NCI-H69 (cell line): ENCODE measurements at places on chromosomes 3 and 15.

GRCh38 chr3:184236033-184236410 lies 6.6 kb downstream of the VWA5B2 start:
- no peak for DNase-seq

- no peak for DNase-seq
Measured at GRCh38 chr15:70558406-70559264, 204.7 kb downstream of the UACA start.

DNA sequence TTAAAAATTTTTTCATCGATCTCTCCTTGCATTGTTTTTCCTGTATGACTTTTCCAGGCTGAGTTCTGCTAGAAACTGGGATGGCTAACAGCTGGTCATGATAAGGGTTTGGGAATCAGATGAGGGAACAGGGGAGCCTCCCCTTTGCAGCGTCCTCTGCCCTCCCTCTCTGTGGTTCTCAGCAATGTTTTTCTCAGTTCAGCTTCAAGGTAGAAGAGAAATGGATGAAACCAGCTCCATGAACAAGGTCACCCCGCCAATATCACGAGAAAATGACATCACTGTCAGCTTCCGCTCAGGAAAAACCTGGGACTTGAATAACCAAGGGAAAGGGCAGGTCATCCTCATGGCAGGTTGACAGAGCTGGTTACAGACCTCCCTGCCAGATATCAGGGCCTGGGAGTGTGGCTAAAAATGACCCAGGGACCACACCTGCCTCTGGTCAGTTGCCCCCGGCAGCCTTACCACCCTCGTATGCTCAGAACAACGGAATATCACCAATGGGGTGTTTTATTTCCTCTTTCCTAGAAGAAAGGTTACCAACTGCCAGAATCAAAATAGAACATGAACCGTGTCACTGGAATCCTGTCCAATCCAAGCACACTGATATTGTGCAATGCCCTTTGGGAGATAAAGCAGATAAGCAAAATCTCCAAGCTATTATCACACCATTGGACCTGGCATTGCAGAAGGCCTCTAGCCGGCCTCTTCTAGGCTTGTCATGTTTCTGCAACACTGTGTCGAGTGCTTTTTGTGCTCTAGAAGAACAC lies 26.1 kb downstream of the LSM3 start:
- DNase-seq: no peak

DNA sequence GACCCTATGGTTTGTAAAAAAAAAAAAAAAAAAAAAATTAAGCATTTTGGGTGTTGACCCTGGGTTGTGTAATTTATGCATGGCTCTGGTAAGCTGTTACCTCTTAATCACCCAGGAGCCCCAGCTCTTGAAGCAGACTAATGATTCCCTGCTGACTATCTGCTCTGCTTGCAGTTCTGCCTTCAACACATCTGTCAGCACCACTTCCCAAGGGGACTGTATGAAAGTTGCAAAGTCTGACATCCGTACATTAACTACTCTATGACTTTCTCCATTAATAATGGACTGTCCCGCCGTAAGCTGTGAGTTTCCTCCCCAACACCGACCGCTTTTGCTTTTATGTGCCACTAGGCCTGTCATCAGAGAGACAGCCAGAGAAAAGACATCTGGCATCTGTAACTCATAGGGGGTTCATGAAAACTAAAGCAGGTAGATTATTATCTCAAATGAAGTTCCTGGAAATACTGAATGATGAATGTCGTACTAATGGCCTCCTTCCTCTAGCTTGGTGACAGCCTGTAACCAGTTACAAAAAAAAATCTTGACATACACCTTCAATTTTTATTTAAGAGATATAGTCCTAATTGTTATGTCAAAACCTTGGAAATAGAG lies 271.5 kb downstream of the IL5RA start:
- DNase-seq: peak; percentile 15

DNA sequence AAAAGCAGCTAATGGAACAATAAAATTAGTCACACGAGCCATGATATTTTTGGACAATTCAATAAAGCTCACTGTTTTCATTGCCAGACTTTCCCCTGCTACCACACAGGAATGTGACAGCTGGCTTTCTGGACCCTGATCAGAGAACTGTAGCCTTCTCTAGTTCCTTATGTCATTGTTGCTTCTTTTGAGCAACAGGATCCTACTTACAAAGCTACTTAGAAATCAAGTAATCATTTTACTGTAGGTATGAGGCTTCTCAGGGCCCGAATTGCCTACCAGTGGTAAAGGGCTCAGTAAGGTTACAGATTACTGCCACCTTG lies 94.3 kb upstream of the AADACL2 start:
- DNase-seq: no peak

- DNase-seq: no peak
Measured at GRCh38 chr3:141408596-141408995, 40.3 kb downstream of the ZBTB38 start.

DNA sequence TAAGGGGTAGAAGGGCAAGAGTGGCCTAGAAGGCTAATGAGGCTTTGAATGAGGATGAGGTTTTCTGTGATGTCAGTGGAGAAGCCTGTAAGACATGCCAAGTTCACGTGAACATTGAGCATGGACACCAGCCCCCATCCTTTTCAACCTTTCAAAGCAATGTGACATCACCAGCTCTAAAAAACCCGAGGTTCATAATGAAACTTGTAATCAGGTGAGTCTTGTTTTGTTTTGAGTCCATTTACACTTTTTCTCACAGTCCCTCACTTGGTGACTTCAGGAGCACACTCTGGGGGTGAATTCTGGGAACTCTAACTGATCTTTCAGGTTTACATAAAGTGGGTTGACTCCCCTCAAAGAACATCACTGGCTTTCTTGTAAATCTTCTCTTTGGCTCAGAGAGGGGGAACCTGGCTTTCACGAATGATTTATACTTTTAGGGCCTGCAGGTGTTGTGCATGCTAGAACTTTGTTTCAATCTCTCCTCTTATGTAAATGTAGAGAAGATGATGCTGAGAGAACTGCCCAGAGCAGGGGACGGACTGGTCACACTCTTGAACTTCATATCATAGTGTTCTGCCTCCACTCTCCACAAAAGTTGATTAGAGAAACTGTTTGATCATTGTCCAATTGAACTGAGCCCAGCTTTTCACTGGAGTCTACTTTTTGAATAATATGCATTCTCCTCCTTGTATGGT lies 224.7 kb upstream of the SATB1 start:
- no peak for DNase-seq

GRCh38 chr3:32947789-32948238 lies 3.6 kb upstream of the CCR4 start:
- DNase-seq: peak; percentile 86

- no peak for DNase-seq
Measured at GRCh38 chr15:95106801-95107200, 875.4 kb downstream of the MCTP2 start.

- peak; percentile 71 for DNase-seq
Measured at GRCh38 chr15:92797168-92798052, 102.7 kb upstream of the CHD2 start.

DNA sequence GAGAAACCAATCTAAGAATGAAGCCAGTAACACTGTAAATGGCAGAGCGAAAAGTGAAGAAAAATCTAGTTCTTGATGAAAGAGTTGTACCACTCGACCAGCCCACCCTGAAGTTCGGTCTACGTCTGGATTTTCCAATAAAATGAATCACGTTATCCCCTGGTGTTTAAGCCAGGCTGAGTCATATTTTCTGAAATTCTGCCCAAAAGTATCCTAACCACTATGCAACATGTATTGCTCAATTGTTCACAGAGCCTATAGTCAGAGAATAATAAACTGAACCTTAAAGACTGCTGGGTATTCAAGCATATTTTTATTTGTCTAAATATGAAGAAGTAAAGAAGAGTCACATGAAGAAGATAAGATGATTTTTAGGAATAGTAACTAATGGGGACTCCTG lies 245.7 kb downstream of the FGF12 start:
- DNase-seq: no peak

DNA sequence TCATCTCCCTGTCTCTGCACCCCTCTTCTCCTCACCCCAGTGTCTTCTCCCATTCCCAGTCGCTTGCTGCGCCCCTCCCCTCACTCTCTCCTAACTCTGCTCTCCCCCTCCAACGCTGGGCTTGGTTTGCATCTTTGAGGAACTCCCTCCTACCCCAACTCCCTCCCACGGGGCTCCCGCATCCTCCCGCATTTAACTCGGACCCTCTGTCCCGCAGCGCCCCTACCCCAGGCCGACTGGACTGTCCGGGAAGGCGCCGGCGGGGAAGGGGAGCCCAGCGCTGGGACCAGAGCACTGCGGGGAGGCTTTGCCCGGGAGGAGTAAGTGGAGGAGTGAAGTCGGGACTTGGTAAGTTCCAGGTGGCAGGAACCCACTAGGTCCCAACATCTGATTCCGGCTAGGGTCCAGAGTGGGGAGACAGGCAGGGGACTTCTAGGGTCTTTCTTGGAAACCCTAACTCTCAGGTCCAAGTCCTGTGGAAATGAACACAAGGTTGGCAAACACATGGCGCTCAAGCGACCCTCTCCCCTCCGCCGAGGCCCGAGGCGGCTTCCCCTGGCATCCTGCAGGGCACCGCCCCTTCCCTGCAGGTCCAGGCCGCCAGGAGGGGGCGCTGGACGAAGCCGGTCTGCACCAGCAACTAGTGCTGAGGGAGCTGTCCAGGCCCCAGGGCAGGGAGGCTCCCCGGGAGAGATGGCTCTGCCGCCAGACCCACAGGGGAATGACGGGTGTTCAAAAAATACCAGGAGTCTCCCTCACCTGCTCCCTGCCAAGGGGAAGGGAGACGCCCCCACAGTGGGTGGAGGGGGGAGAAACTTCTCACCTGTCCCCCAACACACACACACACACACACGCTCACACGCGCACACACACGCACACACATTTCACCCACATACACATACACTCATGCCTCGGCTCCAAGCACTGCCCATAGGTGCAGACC lies 53.2 kb downstream of the LHFPL4 start:
- peak; percentile 71 for DNase-seq

DNA sequence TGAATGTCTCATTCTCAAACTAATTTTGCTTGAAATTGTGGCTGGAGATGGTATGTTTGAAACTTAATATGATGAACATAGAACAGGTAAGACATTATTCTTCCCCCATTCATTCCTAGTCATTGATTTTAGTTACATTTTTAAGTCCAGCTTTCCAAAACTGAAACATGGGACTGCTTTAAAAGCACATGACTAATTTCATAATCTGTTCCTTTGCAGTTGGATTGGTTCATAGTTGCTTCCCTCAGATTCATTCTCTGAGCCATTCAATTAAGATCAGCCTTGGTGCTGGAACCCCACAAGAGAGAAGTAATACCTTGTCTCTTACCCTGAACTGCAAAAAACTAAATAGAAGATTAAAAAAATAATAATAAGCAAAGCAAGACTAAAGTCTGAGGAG lies 87.5 kb upstream of the TGFBR2 start:
- DNase-seq: no peak

GRCh38 chr3:157067114-157067513 lies 92.8 kb downstream of the CCNL1 start:
- DNase-seq: no peak

DNA sequence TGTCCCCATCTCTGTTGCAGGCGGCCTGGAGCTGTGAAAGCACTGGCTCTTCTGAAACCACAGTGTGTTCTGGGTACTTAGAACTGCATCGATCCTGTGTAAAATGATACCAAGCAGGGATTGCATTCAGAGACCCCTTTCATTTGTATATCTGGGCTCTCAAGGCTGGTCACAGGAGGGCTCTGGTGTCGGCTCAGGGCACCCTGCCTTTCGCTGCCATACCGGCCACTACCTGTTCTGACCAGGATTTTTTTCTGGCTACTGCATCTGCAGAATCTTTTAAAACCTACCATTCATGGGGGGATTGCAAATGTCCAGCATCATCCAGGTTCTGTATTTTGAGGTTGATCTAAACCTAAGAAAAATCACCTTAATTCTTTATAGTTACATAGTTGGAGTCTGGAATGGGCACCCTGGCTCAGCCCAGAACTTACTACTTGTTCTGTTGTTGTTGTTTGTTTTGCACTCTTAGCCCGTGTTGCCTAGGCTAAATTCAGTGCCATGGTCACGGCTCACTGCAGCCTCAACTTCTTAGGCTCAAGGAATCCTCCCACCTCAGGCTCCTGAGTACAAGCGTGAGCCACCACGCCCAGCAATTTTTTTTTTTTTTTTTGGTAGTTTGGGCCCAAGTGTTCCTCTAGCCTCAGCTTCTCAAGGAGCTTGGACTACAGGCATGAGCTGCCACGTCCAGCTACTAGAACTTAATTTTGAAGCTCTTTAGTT lies 52.7 kb downstream of the TRIM71 start:
- DNase-seq: no peak

DNA sequence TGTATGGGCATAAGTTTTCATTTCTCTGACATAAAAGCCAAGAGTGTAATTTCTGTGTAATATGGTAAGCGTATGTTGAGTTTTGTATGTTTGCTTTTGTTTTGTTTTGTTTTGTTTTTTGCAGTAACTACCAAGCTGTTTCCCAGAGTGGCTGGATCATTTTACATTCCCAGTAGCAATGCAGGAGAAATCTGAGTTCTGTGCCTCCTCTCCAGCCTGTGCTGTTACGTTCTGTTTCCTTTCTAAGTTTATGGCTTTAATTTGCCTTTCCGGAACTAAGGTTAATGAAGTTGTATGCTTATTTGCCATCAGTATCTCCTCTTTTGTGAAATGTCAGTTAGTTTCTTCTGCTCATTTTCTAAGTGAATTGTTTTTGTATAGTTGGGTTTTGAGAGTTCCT lies 307.8 kb downstream of the GABRG3 start:
- peak; percentile 8 for DNase-seq

- DNase-seq: no peak
Measured at GRCh38 chr15:88382482-88382983, 84.7 kb downstream of the MRPL46 start.

DNA sequence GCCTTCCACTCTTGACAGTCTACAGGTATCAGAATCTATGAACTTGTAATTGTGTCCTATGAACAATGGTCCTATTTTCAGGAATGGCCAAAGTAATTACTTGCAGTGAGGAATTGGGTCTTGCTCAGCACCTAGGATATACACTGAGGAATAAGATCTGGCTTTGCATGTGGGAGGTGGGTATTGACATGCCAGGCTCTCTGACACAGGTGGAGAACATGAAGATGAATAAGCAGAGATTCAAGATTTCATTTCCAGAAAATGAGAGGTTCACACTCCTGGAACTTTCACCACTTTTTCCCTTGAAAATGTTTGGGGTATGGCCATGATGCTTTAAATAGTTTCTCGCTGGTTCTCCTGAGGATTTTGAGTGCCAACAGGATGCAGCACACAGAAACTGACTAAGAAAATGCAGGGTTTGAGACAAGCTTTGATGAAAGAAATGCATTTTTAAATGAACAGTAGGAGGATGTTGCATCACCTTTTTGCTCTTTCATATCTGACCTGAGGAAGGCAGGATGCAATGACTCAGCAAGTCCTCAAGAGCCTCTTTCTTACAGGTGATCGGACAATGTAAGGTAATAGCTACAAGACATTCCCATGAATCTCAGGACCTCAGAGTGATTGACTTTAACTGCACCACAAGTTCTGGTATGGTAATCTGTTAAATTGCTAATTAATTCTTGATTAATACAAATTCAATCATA lies 3.7 kb downstream of the HRG start:
- no peak for DNase-seq

DNA sequence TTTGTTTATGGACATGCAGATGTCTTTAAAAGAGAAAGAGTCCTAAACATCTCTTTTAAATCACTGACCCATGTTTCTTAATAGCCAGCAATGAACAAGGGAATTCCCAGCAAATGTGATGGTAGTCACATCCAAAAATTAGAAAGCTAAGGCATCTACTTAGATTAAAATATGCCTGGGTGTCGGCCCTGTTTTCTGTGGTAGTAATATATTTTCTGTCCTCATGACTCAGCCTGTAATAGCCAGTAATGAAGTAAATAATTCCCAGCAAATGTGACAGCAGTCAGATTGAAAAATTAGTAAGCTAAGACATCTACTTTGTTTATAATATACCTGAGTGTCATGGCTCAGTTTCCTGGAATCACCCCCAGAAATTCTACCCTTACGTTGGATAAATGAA lies 60.6 kb upstream of the MYRIP start:
- DNase-seq: no peak
